ENCODE measurements at places on chromosomes 5 and 9.

GRCh38 chr5:181133610-181134231 lies 2.8 kb upstream of the OR2V1 start:
- no peak for DNase-seq

DNA sequence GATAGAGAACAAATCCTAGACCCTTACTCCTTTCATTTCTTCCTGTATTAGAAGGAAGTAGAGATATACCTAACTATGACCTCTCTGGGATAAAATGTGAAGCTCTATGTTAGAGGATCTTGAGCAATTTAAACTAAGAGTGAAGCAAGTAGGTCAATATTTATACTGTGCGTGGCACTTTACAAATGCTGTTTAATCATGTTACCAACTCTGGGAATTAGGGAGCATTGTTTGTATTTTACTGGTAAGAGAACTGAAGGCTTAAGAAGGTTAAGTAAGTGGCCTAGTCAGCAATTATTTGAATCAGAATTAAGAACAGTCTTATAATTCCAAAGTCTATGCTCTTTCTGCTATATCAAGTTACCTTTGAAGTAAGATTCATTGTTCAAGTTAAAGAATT lies 12.0 kb downstream of the TNC start:
- no peak for DNase-seq

DNA sequence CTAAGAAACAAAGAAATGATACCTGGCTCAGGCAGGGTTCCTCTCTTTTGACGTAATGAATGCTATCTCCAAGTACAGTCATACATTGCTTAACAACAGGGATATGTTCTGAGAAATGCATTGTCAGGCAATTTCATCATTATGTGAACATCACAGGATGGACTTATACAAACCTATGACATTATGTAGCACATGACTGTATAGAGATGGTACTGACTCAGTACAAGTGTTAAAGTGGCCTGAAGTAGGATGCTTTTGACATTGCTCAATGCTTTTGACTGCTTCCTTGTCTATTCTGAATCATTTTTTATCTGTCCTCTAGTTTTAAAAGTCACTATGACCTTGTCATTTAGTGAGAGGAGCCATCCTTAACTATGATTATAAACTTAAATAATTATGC lies 147.6 kb downstream of the NR2F1-AS1 start:
- DNase-seq, result no peak

GRCh38 chr5:168159425-168159824 lies 132.0 kb upstream of the WWC1 start:
- peak; percentile 82 for DNase-seq

- no peak for DNase-seq
These were observed 2.3 kb downstream of the EIF4E1B start for GRCh38 chr5:176632745-176633144.

GRCh38 chr5:5351288-5351979 lies 71.0 kb upstream of the ICE1 start:
- no peak for DNase-seq

- peak; percentile 82 for DNase-seq
These were observed 17.4 kb upstream of the ARSI start for GRCh38 chr5:150320044-150320613.

- DNase-seq, result peak; percentile 11
These were observed 843 bp downstream of the BSPRY start for GRCh38 chr9:113350107-113350661.

DNA sequence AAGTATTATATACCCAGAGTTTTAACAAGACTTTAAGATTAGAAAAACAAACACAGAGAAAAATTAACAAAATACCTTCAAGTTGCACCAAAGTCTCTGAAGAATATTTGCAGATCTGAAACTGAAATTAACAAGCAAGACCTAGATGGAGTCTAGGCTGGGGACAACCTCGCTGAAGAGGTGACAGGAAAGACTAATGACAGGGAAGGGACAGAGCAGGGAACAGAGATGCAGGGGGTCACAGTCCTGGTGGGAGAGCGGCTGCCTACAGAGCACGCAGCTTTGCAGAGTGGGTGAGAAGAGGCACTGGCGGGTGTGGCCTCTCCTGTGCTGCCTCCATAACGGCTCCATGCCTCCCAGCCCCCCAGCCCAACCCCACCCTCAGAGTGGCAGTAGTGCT lies 13.5 kb downstream of the RETREG1 start:
- DNase-seq, result no peak

GRCh38 chr9:127213859-127214258 lies 50.7 kb upstream of the GARNL3 start:
- DNase-seq, result no peak

- no peak for DNase-seq
These were observed 306.6 kb downstream of the ACTL7B start for GRCh38 chr9:108549184-108549583.

- no peak for DNase-seq
These were observed 348.7 kb downstream of the MAN2A1 start for GRCh38 chr5:110038297-110038997.

- DNase-seq, result no peak
These were observed 85.4 kb downstream of the HSD17B4 start for GRCh38 chr5:119537704-119538103.

DNA sequence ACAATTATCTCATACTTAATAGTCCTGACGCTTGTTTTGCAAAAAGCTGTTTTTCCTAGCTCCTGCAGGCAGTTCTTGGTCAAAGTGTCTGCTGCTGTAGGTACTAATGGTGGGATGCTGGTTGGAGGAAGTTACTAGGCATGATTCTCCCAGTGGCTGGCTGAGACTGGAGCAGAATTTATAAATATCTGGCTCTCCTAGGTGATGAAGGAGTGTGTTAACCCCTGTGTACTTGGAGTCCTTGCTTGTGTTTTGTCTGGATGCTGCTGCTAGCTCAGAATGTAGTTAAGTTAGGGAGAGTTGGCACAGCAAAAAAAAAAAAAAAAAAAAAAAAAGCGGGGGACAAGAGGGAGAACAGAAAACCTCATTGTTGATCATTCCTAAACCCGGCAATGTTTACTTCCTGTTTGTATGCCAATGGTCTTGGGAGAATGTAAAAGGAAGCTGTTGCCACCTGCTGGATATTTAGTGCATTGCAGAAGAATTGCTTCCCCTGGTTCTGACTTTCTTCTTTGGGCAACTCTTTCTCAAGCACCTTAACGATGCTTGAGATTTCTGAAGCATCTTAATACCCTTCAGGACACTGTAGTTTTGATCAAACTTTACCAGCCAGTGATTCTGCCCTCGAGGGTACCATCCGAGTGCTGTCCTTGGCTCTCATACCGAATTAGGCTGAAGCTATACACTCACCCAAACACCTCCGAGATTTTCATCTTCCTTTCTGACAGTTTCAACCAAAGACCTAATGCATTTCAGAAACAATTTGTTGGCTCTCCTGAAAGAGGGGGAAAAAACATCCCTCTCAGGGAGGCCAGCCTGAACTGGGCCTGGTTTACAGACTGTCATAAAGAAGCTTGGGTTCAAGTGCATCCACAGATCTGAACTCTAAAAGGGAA lies 71.7 kb upstream of the WWC1 start:
- DNase-seq, result peak; percentile 89

- DNase-seq, result peak; percentile 50
These were observed 499 bp downstream of the FBLL1 start for GRCh38 chr5:168529374-168530234.

DNA sequence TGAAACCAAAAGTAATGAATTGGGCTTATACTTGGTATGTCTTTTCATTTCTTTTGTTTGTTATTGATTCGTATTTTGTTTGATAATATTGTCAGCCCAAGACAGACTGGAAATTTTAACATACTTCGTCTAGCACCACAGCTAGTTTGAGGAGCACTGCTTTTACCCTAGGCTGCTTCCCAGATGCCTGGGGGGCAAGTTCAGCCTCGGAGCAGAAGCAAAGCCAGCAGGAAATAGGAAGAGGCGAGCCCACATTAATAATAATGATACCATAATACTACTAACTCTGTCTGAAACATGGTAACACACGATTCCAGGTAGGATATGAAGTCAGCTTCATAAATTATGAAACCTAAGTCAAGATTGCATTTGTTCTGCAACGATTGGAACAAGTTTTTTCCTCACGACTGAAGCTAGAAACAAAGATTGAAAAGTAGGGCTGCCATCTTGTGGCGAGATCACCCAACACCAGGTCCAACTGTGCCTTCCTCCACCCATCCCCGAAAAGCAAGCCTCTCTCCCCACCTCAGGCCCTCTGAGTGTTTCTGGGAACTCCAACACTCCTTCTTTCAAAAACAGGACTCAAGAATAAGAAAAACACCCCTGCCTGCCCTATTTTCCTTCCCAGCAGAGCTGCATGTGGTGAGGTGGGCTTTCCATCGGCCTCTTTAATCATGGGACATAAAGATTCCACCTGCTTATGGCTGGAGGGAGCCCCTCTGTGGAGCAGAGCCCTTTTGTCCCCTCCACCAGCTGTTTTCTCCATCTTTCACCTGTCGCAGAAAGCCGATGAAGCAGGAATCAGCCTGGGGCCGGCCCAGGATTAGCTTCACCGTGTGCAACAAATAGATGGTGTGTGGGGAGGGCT lies 236.4 kb downstream of the CAAP1 start:
- DNase-seq, result peak; percentile 66

DNA sequence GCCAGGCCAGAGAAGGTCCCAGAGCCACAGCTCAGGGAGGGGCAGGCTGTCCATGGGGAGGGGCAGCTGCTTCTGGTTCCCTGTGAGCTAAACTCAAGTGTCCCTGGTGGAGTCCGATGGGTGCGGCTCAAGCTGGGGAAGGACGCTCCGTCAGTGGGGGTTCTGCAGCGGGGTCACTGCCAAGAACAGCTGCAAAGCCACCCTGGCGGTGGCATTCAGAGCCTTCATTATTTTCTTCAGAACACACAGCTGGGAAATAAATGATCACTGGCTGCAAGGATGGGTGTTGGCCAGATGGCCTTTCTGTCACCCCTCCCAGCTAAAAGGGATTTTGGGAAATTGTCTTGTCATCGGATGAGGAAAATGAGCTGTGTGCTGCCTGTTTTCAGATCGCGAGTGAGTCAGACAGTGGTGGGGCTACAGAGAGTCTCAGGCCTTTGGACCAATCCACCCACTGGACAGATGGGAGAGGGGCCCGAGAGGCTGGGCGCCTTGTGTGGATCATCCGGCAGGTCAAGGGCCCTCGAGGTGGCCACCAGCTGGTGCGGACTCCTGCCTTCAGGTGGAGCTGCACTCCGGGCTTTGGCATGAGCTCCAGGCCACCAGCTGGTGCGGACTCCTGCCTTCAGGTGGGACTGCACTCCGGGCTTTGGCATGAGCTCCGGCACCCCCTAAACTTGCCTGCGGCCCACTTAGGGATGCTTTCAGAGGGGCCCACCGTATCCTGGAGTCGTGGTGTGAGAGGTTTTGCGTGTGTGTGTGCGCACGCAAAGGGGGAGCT lies 17.9 kb upstream of the GFPT2 start:
- no peak for DNase-seq

- peak; percentile 26 for DNase-seq
These were observed 3.1 kb downstream of the PTCH1 start for GRCh38 chr9:95513711-95514110.

- peak; percentile 71 for DNase-seq
These were observed 17.9 kb upstream of the EGFL7 start for GRCh38 chr9:136644593-136645351.

- peak; percentile 81 for DNase-seq
These were observed 56.4 kb downstream of the PFDN1 start for GRCh38 chr5:140246378-140247122.

DNA sequence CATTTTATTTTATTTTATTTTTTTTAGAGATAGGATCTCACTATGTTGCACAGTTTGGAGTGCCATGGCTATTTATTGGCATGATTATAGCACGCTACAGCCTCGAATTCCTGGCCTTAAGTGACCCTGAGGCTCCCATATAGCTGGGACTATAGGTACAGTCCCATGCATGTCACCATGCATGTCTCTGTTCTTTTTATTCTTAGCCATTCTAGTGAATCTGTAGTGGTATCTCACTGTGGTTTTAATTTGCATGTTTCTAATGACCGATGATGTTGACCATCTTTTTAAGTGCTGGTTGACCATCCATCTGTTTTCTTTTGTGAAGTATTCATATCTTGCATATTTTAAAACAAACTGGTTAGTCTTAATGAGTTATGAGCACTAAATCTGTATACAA lies 76.1 kb downstream of the SLC44A1 start:
- DNase-seq, result no peak

DNA sequence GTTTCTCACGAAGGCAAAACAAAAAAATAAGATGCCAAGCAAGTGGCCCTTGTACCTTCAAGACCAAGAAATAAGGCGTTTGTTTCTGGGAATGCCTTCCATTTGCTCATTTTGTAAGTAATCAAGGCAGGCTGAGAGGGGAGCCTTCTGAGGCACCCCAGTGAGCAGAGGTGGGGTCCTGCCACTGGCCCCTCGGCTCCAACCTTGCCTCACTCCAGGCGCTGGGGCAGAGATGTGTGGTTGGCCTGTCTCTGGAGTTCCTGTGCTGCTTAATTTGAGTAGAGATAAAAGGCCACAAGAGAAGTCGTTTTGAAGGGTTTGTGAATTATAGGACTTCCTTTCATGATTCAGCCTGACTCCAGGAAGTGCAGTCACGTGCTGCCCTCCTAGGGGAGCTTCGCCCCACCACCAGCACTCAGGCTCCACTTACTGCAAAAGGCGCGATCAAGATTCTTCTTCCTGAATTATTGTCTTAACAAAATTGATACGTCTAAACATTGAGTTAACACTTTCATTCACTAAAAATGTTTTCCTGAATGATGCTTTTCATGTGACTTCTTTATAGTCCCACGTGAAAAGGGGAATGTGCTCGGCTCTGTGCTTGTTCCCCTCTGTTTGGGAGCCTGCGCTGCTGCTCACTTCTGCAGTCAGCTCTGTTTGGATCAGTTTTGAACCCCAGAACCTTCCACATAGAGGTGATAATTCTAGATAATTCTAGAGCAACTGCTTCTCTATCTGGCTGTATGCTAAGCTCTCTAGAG lies 13.7 kb downstream of the SYK start:
- no peak for DNase-seq

DNA sequence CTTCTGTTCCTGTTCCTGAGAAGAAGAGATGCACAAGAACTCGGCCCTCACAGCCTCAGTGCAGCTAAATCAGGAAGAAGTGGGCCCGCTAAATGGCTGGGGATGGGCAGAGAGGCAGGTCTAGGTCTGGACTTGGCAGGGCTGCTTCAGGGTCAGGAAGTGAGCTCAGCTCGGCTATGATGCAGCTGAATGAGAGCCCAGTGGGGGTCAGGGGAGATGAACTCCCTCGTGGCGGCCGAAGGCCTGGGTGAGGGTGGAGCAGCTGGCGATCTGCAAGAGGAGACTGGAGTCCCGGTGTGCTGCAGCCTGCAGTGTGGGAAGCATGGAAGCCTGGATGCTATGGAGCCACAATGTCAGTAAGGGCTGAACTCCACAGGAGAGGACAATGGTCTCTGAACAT lies 466.2 kb downstream of the SPOCK1 start:
- DNase-seq, result no peak

DNA sequence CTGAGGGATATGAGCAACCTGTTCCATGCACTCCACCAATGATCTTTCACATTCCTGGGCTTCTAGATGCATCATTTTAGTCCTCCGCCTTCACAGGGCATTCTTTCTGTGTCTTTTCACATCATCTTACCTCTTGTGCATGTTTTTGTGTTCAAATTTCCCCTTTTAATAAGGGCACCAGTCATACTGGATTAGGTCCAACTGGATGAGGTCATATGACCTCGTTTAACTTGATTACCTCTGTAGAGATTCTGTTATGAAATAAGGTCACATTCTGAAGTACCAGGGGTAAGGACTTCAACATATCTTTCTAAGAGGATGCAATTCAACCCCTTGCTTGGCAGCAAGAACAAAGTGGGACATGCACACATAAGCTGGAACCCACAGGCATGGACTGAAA lies 335.3 kb upstream of the TLE4 start:
- DNase-seq, result no peak

GRCh38 chr9:93292664-93293328 lies 108.9 kb downstream of the WNK2 start:
- no peak for DNase-seq

All from kidney (tissue), 22 donors.